GM20000 (cell line): ENCODE measurements at places on chromosomes 11 and 22.
A peak's percentile ranks its signal among the peaks of the same experiment; 100 is the strongest.

DNA sequence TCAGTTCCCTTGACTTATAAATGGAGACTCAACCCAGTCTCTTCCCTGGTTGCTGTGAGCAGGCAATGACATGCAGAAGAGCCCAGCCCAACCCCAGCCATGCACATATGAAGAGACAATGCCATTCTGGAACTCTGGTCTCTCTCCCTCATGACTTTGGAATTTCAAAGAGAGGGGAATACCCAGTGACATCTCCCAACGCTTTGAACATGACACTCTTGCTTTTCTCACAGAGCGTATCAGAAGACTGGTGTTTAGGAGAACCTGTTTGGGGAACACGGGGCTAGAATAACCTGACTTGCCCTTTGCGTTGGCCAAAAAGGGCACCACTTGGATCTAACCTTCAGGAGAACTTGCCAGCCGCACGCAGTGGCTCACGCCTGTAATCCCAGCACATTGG lies 12.9 kb downstream of the RANGAP1 start:
- DNase-seq = no peak

DNA sequence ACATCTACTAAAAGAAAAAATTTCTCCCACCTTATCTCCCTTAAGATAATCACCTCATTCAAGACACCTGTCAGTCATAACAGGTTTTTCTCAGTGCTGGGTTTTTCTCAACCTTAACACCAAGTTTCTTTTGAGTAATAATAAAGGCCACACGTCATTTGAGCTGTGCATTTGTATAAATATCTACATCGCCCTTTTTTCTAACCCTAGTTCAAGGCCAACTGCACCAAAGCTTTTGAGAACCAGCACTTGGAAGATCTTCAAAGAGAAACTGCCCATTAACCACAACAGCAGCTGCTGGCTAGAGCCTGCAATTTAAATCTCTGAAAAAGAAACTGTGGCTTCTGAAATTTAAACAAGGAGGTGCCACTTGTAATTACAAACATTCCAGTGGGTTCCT lies 6.9 kb downstream of the CADM1 start:
- DNase-seq = no peak

- no peak for DNase-seq
Observed at GRCh38 chr22:48302657-48303368, 1524.9 kb downstream of the BRD1 start.

DNA sequence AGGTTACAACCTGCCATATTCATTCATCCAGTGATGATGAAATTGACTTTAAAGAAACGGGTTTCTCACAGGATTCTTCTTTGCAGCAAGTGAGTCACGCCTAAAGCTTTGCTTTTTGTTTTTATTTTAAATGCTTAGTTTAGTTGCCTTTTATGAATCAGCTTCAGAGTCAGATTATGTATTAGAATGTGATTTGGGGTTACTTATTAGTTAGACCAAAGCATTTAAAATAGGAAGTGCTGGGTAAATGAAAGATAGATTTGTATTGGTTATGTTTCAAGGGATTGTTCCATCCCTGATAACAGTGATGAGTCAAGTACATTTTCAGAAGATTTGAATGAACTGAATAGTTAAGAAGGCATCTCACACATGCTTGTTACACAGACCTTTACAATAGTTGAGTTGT lies 101.3 kb upstream of the GAL start:
- no peak for DNase-seq

DNA sequence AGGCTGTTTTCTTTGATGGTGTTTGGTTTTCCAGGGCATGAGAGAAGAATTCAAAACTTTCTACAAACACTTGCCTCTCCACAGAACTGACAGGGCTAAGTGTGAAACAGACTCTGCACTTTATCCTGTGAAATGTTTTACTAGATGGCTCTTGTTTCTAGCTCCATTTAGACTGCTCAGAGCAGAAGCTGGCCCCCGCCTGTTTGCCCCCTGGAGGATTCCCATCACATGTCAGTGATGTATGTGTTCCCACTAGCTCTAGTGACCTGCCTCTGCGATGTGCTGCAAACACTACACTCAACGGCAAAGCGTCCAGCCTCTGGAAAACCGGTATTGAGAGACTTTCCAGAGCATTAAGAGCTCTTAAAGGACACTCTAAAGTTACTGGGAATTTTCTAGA lies 41.4 kb upstream of the PCF11 start:
- no peak for DNase-seq

DNA sequence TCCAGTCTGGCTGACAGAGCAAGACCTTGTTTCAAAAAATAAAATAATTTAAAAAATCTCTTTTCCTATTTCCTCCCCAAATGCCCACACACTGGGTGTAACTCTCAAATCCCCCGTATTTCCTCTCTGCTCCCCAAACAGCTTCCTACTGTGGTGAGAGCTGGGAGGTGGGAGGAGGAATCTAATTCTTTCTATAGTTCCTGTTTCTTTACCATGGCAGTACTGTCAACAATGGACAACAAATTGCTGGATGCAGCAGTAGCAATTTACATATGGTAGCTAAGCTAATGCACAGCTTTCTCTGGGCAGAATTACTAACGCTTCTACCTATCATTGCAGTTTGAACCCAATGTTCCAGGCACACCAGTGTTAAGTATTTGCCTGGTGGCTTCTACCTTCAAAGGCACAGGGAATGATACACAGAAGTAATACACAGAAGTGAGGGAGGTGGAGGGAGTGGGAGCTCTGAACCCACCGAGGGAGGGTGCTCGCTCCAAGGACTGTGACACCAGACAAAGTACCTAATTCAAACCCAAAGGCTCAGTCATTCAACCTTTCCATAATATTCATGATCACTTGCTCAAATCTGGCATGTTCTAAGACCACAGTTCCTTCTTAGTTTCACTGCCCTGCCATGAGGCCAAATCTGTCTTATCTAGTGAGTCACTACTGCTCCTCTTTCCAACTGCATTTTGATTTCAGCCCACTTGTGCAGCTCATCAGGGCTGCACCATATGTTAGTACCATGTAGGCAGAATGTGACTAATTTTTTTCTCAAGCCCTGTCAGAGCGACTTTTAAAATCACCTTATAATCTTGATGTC lies 37.9 kb downstream of the CELF1 start:
- no peak for DNase-seq

GRCh38 chr11:27447288-27448183 lies 25.1 kb downstream of the LGR4 start:
- DNase-seq = no peak

- no peak for DNase-seq
Observed at GRCh38 chr11:117824571-117825537, at the start of gene FXYD2. FXYD2 (minus strand) TSS chr11:117824744; CDS start chr11:117824678, 66 bp downstream.

- no peak for DNase-seq
Observed at GRCh38 chr22:20091690-20092476, 11.8 kb downstream of the DGCR8 start.

DNA sequence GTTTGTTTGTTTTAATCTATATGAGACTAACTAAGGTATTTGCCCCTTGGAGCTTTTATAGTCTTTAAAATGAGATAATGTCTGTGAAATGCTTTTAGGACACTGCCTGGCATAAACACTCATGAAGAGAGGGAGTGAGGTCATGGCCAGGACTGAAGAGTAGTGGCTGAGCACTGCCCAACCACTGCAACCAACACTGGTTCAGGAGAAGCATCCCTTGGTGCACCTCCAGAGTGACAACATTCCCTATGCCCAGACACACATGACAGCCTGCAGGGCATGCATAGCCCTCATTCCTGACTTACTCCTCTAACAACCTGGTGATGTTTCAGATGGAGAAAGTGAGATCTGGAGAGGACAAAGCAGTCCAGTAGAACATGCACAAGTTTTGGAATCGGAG lies 36.1 kb downstream of the ME3 start:
- DNase-seq = no peak

- no peak for DNase-seq
Observed at GRCh38 chr11:116261606-116262005, 511.2 kb downstream of the BUD13 start.

GRCh38 chr11:132523929-132524328 lies 1008.4 kb downstream of the OPCML start:
- DNase-seq = no peak

GRCh38 chr11:116730241-116730561 lies 42.6 kb downstream of the BUD13 start:
- no peak for DNase-seq

- DNase-seq = no peak
Observed at GRCh38 chr11:35934981-35935380, 8.9 kb upstream of the LDLRAD3 start.

DNA sequence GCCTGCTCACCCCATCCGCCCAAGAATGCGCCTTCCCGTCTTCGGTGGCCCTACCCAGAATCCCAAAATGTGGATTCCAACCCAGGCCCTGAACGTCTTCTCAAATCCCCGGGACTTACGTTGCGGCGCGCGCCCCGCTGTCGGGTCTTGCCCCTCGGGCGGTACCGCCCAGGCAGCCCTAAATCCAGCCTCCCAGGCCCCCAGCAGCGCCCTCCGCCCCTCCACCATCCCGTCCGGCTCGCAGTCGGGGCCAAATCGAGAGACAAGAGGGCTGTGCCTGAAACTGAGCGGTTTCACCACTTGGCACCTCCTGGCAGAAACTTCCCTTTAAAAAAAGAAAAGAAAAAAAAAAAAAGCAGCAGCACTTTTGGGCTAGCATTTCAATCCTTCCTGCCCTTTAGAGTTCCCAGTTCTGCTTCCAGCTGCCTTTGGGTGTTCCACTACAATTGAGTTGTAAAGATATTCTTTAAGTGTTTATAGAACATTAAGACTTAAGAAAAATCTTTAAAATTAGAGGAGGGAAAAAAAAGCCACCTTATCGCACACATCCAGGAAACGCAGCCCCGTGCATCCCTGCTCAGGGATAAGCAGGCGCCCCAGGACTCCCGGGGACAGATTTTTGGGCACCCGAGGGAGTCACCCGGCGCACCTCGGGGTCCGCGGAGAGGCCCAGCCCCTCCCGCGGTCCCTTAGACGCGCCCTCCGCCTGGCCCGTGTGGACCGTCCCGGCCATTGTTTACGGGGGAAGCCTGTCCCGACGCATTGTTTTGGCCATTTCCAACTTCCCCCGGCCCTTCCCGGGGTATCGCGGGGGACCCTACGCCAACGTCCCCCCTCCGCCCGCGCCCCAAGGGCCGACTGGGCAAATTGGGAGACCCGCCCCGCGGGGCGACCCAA lies 57.6 kb downstream of the KCNJ4 start:
- DNase-seq = peak; percentile 48

GRCh38 chr11:12052676-12053605 lies 44.5 kb upstream of the DKK3 start:
- no peak for DNase-seq

- DNase-seq = no peak
Observed at GRCh38 chr22:49047447-49047846, 780.2 kb downstream of the BRD1 start.

DNA sequence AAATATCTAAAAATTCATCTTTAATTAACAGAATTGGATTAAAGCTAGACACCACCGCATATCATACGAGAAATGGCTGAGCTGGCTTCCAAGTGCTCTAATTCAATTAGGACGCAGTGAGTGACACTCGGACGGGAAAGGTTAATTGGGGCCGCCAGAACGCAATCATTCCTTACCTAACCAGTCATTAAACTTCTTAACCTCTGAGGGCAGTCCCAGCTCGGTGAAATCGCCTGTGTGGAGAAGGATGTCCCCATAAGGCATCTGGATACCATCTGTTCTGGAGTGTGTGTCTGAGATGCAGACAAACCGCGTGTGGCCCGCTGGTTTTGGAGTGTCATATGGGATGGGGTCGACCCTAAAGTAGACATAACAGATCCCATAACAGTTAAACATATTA lies 50.3 kb downstream of the MPPED2 start:
- DNase-seq = no peak

GRCh38 chr22:49528420-49528720 lies 299.3 kb downstream of the BRD1 start:
- no peak for DNase-seq

DNA sequence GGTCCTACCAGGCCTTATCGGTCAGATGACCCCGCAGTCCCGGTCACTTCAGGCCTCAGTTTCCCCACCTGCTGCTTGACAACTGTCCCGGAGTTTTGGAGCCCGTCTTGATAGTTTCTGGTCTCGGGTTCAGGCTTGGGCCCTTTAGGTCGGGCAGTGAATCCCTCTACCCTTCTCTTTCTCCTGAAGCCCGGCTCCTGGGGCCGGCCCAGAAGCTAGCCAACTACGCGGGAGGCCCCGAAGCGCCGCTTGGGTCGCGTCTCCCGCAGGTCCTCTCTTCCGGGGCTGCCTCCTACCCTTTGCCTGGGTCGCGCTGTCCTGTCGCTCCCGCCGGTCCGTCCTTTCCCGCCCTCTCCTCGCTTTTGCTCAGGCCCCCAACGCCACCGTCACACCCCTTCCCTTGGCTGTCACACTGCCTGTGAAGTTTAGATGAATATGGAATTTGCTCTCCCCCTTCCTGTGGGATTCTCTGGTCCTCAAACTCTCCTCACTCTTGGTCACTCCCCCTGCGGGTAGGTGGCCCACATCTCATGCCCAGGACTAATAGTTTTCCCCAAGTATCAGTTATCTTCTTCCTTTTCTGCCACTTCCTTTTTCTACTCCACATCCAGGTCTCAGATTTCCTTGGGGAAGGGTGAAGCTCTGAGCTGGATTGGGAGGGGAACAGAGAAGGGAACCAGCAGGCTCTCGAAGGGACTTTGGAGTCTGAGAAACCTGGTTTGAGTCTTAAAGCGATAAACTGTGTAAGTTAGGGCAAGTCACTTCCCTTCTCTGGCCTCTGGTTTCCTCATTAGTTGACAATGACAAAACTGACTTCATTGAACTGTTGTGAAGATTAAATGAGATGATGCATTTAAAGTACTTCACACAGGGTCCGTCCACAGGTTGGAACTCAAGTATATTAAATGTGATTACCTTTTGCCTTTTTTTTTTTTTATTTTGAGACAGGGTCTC lies 790 bp downstream of the RAB1B start:
- peak; percentile 57 for DNase-seq

GRCh38 chr11:2452321-2453012 lies 7.7 kb downstream of the KCNQ1 start:
- no peak for DNase-seq

- no peak for DNase-seq
Observed at GRCh38 chr11:17763703-17764102, 29.1 kb downstream of the KCNC1 start.

GRCh38 chr11:112023104-112023503 lies 2.1 kb upstream of the DLAT start:
- DNase-seq = no peak

GRCh38 chr11:131868629-131869507 lies 498.5 kb downstream of the NTM start:
- DNase-seq = no peak

- DNase-seq = no peak
Observed at GRCh38 chr22:46036558-46037408, 59.8 kb upstream of the WNT7B start.

DNA sequence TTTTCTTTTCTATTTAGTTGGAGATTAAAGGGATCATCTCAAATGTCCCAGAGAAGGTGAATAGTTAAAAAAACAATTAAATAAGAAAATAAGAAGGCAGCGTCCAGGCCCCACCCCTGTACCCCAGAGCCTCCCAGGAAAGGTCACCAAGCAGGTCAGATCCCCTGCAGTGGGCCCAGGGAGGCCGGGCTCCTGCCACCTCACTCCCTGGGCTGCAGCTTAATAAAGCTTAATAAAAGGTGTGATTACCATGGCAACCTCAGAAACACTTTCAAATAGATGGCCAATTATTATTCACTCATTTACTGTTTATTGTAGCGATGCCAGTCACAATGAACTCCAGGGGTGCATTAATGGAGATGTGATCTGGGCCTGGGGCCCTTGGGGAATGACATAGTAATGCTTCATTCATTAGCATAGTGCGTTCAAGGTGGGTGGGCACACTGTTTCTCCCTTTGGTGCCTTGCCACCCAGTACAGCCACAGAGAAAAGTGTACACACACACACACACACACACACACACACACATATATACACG lies 386.2 kb downstream of the CADM1 start:
- DNase-seq = no peak

GRCh38 chr11:133305208-133305956 lies 226.9 kb downstream of the OPCML start:
- no peak for DNase-seq

- no peak for DNase-seq
Observed at GRCh38 chr11:70068950-70069349, 9.2 kb upstream of the ANO1 start.
